Activated CD4-positive, alpha-beta memory T cell treated with anti-CD3 and anti-CD28 coated beads, Interleukin-2, amount 10 ng/mL, durations not matched to agents 7 days and 5 days (primary cell): ENCODE measurements at places on chromosomes 11 and 22. TPM values are rescaled to one million over a fixed set of nuclear protein-coding genes. Genes with fewer than 3 reads are reported as not detected.

- H3K4me1 ChIP-seq = peaks cover 4% of the 10 kb centered on the region
- no peak within 1 kb of the TSS for H3K4me3 ChIP-seq
- no peaks in the 10 kb centered on the region for H3K27me3 ChIP-seq
These were observed at the start of gene TAGLN for GRCh38 chr11:117199053-117199915. TAGLN (plus strand) TSS chr11:117199370; CDS start chr11:117203014, 3,644 bp downstream.

DNA sequence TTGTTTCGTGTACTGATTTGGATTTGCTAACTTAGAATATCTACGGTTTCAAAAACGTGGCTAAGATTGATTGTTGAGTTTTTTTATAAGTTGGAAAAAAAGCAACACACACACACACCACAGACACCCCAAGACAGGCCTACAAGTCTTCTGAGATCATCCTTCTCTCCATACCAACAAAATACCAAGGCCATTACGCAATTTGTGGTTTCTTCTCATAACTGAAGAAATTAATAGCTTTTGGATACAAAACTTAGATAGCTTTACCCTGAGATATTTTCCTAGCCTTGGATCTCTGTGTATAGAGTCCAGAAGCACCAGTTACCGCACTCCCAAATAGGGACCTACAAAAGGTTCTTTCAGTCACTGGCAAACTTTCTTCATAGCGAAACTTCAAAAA, 113.6 kb downstream of the SIK3 start:
- DNase-seq = no peak
- H3K27me3 ChIP-seq = no peaks in the 10 kb centered on the region
- no peak overlapping the region for H3K4me3 ChIP-seq
- no peak overlapping the region for H3K27ac ChIP-seq
- peaks cover 61% of the 10 kb centered on the region for H3K4me1 ChIP-seq
- H3K36me3 ChIP-seq = peaks cover 4% of the 10 kb centered on the region

DNA sequence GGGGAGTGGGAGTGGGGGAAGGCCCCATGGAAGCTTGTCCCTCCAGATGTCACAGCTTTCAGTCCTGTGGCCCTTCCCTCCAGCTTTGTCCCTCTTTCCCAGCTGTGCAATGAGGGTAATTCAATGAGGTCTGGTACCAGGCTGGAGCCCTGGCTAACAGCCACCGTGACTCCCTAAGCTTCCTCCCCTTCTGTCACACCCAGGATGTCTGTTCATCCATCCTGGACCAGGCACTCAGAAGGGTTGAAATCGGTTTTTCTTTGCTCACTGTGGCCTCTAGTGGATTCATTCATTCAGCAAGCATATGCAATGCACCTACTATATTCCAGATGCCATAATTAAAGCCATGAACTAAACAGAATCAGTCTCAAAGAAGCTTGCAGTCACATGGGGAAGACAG, 38.7 kb downstream of the SYT13 start:
- peaks cover 3% of the 10 kb centered on the region for H3K4me1 ChIP-seq
- DNase-seq = no peak
- H3K27me3 ChIP-seq = peaks cover 6% of the 10 kb centered on the region
- H3K4me3 ChIP-seq = no peak overlapping the region
- no peaks in the 10 kb centered on the region for H3K36me3 ChIP-seq
- H3K27ac ChIP-seq = no peak overlapping the region

DNA sequence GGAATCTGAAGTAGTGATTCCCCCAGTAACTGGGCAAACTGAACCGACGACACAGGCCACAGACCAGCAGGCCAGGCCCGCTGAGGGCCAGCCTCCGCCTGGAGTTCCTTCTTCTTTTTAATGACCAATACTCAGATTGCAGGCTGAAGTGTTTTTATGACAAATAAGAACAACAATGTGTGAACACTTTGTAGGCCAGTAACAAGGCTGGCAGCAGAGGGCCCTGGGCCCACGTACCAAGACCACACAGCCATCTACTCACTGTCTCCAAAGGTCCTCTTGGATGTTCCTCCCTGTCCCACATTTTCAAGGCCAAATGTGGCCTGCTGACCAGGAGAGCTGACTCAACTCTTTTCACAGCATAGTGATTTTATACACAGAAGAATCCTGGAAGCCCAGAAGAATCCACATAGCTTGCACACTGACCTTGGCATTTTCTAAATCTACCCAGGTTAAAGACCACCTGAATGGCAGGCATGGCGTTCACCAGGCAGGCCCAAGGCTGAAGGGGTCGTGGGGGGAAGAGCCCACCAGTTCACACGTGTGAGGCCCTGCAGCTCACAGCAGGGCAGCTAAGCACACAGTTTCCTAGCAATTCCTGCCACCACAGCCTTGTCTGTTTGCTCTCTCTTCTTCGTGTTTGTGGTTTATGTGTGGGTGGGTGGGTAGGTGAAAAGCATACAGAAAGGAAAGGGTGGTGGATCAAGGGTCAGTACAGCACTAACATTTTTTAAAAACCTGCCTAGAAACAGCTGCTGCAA, 13.3 kb downstream of the SMCO4 start:
- no peak for DNase-seq
- H3K36me3 ChIP-seq = peaks cover 25% of the 10 kb centered on the region
- H3K27ac ChIP-seq = peak overlapping the region; percentile 84

- H3K27ac ChIP-seq = no peak overlapping the region
- H3K36me3 ChIP-seq = no peaks in the 10 kb centered on the region
- no peak for DNase-seq
- H3K4me1 ChIP-seq = no peaks in the 10 kb centered on the region
- H3K27me3 ChIP-seq = peaks cover 2% of the 10 kb centered on the region
These were observed 133.6 kb downstream of the DSCAML1 start for GRCh38 chr11:117663414-117663813.

SLC22A25 gene
- total RNA-seq = not detected
